ENCODE measurements at places on chromosomes 4 and X. TPM values are rescaled to one million over a fixed set of nuclear protein-coding genes. Genes with fewer than 3 reads are reported as not detected.

SPANXA1 gene
- total RNA-seq = not detected

PLXNB3 gene
- 18.0 TPM for total RNA-seq

PRKG2 gene
- total RNA-seq = 0.24 TPM

SPRY1 gene
- total RNA-seq = 209 TPM

PABPC4L gene
- 3.0 TPM for total RNA-seq

TRPC5OS gene
- not detected for total RNA-seq

CLIC2 gene
- 17.0 TPM for total RNA-seq

TMEM192 gene
- 16.0 TPM for total RNA-seq

SEL1L3 gene
- total RNA-seq = 25.3 TPM

SH2D1A gene
- 0.78 TPM for total RNA-seq

HSPA4L gene
- total RNA-seq = 17.7 TPM

KLHL13 gene
- total RNA-seq = 4.6 TPM

ARHGAP36 gene
- not detected for total RNA-seq

NDNF gene
- total RNA-seq = 3.5 TPM

ZMYM3 gene
- 26.0 TPM for total RNA-seq

TXK gene
- total RNA-seq = 6.8 TPM

AR gene
- 17.9 TPM for total RNA-seq

MAGEE1 gene
- total RNA-seq = 4.7 TPM

SPACA5 gene
- not detected for total RNA-seq

PGAM4 gene
- not detected for total RNA-seq

STARD8 gene
- total RNA-seq = 11.8 TPM

CCDC149 gene
- 31.3 TPM for total RNA-seq

F9 gene
- not detected for total RNA-seq

LPAR4 gene
- total RNA-seq = 0.62 TPM

P2RY8 gene
- total RNA-seq = 5.0 TPM

TEX13A gene
- not detected for total RNA-seq

MAGEC1 gene
- total RNA-seq = not detected

ADGRG2 gene
- total RNA-seq = 1.7 TPM

GPR50 gene
- not detected for total RNA-seq

SPON2 gene
- 5.7 TPM for total RNA-seq

H2BW2 gene
- not detected for total RNA-seq

ABCG2 gene
- total RNA-seq = 3.7 TPM

SLC2A9 gene
- 11.0 TPM for total RNA-seq

NAA11 gene
- not detected for total RNA-seq

Data from aorta (tissue), 5 donors.